ENCODE measurements at places on chromosomes 4 and X.

DNA sequence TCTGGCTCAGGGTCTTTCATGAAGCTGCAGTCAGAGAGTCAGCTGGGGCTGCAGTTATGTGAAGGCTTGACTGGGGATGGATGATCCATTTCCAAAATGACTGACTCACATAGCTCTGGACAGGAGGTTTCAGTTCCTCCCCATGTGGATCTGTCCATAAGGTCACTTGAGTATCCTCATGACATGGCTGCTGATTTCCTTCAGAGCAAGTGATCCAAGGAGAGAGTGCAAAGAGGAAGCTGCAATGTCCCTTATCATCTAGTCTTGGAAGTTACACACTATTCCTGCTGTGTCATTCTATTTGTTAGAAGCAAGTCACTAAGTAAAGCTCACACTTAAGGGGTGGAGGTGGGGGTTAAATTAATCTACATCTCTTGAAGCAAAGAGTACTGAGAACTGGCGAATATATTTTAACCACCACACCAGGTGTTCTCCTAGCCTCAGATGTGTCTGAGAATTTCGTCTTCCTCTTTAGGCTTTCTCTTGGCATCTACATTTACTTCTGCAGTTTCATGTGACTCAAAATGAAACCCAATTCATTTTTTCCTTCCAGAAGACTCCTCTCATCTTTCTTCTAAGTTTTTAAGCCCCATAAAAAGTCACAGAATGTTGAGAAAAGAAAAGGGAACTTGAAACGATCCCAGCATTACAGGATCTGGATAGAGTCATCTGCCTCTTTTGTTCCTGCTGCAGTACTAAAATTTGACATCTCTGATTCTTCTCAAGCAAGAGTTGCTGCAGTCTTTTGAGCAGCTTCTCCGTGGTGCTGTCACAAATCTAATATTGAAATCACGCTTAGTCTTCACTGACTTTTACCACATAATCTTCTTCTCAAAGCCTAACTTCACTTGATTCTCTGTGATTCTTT lies 3.8 kb upstream of the GRPR start:
- no peak for DNase-seq

GRCh38 chr4:100493756-100494155 lies 24.1 kb downstream of the EMCN start:
- no peak for DNase-seq

GRCh38 chr4:150647008-150647407 lies 65.1 kb downstream of the MAB21L2 start:
- no peak for DNase-seq

- DNase-seq, result no peak
Observed at GRCh38 chr4:25174674-25175073, 14.4 kb upstream of the SEPSECS start.

DNA sequence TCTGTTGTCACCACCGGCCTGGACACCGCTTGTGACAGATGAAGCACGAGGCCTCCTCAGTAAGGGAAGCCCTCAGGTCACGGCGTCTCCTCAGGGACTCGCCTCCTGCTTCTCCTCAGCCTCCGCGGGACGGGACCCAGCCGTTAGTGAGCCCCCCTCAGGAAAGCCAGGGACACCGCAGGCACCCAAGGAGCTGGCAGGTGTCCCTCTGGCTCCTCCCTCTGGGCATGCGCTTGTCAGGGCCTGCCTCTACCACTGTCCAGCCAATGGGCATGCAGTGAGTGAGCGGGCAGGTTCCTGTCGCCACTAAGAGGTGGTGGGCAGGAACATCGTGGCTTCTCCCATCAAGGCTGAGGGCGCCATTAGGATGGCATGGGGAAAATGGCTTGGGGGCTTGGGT lies 23.5 kb upstream of the CT55 start:
- DNase-seq, result no peak

DNA sequence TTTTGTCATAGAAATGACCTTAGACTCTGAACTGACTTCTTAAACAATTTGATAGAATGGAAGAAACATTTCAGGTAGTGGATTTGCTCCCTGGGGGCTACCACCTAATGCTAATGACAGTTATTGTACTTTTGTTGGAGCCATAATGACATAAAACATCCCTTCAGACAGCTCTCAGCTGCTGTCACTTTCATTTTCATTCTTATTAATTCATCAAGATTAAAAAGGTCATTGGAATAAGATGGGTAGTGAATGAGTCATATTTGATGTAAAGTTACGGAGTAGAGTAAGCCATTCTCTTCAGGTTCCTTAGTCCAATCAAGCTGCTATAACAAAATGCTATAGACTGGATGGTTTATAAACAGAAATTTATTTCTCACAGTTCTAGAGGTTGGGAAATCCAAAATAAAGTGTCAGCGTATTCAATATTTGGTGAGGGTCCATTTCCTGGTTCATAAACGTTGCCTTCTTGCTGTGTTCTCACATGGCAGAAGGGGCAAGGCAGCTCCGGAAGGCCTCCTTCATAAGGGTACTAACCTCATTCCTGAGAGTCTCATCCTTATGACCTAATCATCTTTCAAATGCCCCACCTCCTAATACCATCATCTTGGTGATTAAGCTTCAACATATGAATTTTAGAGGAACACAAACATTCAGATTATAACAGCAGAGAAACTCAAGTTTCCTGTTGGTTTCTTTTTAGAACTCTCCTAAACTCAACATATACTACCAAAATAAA lies 268.5 kb downstream of the ARAP2 start:
- DNase-seq, result no peak

GRCh38 chrX:37887347-37887746 lies 40.0 kb upstream of the DYNLT3 start:
- DNase-seq, result no peak

GRCh38 chr4:93870876-93871458 lies 42.4 kb downstream of the ATOH1 start:
- no peak for DNase-seq

DNA sequence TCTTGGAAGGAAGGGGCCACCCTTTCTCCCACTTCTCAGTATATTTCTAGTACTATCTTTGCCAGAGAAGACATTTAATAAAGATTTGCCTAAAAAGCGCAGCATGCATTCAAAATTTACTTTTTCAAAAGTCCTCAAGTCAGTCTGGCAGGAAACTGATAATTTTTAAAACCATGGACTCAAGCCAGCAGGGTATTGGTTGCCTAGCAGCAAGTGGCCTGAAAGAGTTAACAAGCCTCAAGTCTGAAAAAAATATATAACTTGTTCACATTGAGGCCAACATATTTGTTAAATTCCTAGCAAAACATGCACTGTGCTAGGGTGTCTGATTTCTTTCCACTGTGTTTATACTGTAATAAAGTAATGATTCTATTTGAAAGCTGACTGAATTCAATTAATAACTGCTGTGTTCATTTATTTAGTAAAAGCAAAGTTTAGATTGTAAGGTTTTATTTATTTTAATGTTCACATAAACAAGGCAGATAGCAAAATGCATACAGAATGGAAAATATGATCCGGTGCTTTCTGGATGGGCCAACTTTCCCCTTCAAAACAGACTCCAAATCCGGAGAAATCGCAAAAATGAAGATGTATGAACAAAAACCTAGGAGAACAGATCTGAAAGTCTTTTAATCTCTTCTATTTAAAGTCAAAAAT lies 218.5 kb upstream of the FGF13 start:
- no peak for DNase-seq

DNA sequence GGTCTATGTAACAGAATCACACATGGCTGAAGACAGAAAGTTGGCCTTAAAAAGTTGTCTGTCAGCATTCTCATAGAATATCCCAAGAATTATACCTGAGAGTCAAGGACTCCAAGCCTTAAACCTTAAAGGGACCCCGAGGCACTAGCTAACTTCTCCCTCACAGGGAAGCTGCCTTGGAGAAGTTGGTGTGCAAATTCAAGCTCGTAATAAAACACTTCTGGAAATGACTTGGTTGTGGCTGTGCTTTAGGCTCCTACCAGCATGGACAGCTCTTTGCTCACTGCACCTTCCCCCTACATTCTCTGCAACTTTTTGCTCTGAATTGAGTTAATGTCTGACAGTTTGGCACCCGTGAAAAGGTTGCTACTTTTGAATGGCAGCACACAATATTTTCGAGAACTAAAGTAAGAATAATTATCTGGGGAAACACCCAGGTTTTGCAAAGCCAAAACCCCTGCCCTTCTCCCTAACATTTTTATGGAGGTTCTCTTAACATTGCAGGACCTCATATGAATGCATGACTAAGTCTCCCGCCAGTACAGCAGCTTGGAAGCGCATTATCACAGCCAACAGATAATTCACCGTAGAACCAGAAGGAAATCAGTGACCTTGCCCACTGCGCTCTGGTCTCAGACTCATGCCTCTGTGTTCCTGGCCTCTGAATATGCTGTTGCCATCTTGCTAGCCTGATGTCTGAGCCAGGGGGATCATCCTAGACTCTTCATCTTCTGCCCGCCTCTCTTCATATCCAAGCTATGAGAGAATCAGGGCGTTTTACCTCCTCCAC lies 91.0 kb downstream of the MGST2 start:
- no peak for DNase-seq

All from urothelium cell line (cell line).